ENCODE measurements at places on chromosomes 11 and 22.

GRCh38 chr22:41229215-41229614 is 11.5 kb downstream of the CHADL start:
- DNase-seq = no peak

GRCh38 chr11:122765487-122766131 is 72.7 kb upstream of the CRTAM start:
- DNase-seq = no peak

- no peak for DNase-seq
Observed at GRCh38 chr22:40418366-40419201, 48.2 kb downstream of the SGSM3 start.

GRCh38 chr11:132101881-132102280 is 731.5 kb downstream of the NTM start:
- DNase-seq = no peak

- DNase-seq = no peak
Observed at GRCh38 chr11:125519860-125520834, 24.1 kb upstream of the FEZ1 start.

DNA sequence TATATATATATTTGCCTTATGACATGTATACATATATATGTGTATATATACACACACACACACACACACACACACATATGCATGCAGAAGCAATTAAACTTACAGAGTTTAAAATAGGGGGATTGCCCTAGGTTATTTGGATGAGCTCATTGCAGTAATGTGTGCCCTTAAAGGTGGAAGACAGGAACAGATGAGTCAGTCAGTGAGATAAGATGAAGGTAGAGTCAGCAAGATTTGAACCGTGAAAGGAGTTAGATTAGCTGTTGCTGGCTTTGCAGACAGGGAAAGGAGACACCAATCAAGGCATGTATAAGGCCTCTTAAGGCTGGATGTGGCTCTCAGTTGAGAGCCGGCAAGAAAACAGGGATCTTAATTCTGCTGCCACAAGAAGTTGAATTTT is 902.4 kb upstream of the RAG2 start:
- no peak for DNase-seq

DNA sequence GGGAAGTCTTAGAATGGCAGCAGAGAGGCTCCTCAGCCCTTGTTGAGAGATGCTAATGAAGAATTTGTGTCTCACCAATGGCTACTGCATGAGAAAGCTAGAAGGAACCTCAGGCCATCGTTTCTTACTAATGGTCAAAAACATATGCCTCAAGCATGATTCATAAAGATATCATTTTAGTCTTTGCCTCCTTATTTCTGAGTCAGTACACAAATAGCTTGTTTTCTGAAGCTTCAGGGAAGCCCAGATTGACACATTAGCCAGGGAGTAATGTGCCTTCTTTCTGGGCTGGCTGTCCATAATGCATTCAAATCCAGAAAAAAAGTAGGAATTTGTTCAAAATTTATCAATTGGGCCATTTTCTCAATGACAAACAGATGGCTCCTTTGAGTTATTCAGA is 169.4 kb upstream of the ZBED5 start:
- no peak for DNase-seq

- no peak for DNase-seq
Observed at GRCh38 chr11:112159098-112160065, 4.5 kb downstream of the IL18 start.

Data from NCI-H2081 (cell line).